ENCODE measurements at places on chromosomes 13 and 19.
A peak's percentile ranks its signal among the peaks of the same experiment; 100 is the strongest.

DNA sequence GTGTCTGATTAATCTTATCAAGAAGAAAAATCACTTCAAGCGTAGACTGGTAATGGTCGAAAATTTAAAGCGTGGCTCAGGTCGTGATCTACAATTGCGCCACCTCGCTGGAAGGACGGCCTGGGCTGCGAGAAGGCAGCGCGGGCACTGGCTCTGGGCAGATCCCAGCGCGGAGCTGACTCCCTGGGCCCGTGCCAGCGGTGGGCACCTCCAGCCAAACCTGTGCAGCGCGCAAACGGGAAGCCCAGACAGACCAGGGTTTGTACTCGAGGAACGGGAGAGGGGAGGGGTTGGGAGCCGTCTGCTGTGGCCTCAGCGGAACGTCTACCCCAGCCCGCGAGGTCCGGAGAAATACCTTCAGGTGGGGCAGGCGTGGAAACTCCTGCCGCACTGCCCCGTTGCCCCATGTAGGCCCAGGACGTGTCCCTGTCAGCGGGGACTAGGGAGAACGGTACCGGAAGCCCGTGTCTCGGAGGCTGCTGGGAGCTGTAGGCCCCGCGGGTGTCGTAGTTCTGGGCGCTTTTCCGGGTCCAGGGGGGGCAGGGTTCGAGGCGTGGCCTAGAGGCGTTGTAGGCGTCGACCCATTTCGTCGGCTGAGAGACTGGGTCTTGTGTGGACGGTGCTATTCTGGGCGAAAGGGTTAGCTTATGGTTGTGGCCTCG, 21.1 kb downstream of the ZNF274 start:
- peaks cover 6% of the 10 kb centered on the region for H3K36me3 ChIP-seq
- DNase-seq = no peak

DNA sequence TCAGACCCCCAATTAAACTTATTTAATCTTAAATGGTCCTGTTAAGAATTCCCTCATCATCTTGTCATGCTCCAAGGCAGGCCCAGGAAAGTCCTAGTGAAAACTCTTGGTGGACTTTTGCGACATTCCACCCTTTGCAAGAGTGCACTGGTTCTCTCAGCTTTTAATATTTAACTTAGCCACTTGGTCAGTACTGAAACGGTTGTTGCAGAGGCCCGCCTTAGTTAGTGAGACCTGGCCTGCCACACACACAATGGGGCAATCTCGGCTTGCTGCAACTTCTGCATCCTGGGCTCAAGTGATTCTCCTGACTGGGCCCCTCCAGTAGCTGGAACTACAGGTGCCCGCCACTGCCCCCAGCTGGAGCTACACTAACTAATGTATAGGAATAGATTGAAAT, 1366.0 kb downstream of the UQCRFS1 start:
- no peaks in the 10 kb centered on the region for H3K4me1 ChIP-seq
- DNase-seq = no peak
- no peak overlapping the region for H3K27ac ChIP-seq
- H3K36me3 ChIP-seq = no peaks in the 10 kb centered on the region

- no peaks in the 10 kb centered on the region for H3K27me3 ChIP-seq
- H3K4me1 ChIP-seq = no peaks in the 10 kb centered on the region
- no peaks in the 10 kb centered on the region for H3K36me3 ChIP-seq
- no peak for DNase-seq
- no peak overlapping the region for H3K4me3 ChIP-seq
Observed at GRCh38 chr19:23520441-23520840, 125.2 kb upstream of the ZNF91 start.

DNA sequence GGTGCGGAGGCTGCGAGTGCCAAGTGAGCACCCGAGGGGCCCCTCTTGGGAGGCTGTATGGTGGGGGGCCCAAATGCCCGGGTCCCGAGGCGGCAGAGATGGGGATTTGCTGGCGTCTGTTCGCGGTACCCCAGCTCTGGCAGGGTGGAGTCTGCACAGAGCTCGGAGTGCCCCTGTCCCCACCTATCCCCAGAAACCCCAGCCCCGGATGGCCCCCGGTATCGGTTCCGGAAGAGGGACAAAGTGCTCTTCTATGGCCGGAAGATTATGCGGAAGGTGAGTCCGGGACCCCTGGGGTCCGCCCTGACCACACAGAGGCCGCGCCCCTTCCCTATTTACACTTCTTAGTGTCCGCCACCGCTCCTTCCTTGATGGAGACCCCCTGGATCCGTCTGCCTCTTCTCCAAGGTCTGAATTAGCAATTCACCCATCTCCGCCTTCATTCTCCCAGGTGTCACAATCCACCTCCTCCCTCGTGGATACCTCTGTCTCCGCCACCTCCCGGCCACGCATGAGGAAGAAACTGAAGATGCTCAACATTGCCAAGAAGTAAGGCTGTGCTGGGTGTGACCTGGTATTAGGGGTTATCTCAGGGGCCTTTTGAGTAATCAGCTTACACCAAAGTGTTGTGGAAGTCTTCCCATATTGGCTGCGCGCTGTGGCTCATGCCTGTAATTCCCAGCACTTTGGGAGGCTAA, 630 bp downstream of the PNPLA6 start:
- peaks cover 7% of the 10 kb centered on the region for H3K4me1 ChIP-seq
- no peaks in the 10 kb centered on the region for H3K27me3 ChIP-seq
- peak overlapping the region; percentile 90 for H3K4me3 ChIP-seq
- H3K27ac ChIP-seq = peak overlapping the region; percentile 81
- no peaks in the 10 kb centered on the region for H3K36me3 ChIP-seq

DNA sequence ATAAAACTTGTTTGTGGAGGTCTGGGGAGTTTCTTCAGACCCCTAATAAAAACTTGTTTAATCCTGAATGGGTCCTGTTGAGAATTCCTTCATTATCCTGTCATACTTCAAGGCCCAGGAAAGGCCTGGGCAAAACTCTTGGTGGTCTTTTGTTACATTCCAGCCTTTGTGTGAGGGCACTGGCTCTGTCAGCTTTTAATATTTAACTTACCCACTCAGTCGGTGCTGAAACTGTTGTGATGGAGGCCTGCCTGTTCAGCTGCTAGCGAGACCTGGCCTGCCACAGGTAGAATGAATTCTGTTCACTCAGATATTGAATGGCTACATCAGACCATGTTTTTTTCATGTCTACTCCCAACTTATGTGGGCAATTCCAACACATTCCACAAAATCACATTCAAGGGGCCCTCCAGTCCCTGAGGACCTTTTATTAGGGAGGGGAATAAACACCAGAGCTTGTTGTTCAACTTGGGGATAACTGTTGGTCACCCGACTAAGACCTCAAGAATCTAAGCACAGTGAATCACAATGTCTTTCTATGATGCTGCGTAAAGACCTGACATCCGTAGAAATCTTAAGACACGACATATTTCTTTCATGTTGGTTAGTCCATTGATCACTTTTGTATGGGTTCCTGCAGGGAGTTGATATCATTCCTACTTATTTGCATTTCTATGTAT, 12.5 kb downstream of the NLRP8 start:
- no peak overlapping the region for H3K4me3 ChIP-seq
- H3K27ac ChIP-seq = no peak overlapping the region
- no peak for DNase-seq
- H3K27me3 ChIP-seq = no peaks in the 10 kb centered on the region

DNA sequence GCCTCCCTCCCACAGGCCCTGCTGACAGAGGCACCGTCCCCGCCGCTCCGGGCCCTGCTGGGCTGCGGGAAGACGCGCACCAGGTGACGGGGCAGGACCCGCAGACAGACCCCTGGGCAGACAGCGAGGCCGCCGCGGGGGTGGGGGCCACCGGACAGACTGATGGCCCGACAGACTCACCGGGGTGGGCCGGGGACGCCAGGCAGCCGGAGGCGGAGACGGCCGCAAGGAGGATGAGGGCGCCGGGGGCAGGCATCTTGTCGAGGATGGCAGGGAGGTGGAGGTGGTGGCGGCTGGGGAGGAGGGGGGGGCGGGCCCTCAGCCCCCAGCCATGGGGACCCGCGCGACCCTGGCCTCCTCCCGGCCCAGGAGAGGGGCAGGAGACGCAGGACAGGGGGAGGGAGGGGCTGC, 309 bp downstream of the LMTK3 start:
- H3K27me3 ChIP-seq = peaks cover 61% of the 10 kb centered on the region
- H3K36me3 ChIP-seq = no peaks in the 10 kb centered on the region
- no peaks in the 10 kb centered on the region for H3K4me1 ChIP-seq
- H3K4me3 ChIP-seq = no peak overlapping the region

DNA sequence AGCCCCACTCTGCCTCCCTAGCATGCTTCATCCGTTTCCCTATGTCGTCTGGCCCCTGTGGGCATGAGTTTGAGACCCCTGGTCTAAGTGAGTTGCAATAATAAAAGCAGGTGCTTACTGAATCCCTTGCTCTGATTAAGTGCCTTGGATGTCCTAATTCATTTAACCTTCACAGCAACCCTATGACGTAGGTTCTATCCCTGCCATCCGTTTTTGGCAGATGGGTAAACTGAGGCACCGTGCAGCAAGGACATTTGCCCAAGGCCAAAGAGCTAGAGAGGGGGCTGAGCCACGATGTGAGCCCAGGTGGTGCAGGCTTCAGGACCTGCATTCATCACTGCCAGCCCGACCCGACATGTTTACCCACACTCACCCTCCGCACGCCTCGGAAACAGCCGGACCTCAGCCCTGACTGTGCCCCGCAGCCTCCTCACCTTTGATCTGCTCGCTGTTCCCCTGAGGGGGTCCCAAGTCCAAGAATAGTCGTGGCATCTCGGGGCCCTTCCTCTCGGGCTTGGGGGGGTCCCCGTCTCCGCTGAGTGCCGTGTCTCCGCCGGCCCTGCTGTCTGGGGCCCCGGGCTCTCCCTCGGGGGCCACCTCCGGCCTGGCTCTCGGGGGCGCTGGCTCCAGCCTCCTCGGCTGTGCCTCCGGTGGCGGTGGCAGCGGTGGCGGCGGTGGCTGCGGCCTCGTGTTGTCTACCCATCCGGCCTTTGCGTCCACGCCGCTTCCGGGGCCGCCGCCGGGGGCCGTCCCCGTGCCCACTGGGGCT, 14.5 kb downstream of the LMTK3 start:
- H3K4me3 ChIP-seq = no peak overlapping the region
- H3K27me3 ChIP-seq = peaks cover 85% of the 10 kb centered on the region
- DNase-seq = no peak

DNA sequence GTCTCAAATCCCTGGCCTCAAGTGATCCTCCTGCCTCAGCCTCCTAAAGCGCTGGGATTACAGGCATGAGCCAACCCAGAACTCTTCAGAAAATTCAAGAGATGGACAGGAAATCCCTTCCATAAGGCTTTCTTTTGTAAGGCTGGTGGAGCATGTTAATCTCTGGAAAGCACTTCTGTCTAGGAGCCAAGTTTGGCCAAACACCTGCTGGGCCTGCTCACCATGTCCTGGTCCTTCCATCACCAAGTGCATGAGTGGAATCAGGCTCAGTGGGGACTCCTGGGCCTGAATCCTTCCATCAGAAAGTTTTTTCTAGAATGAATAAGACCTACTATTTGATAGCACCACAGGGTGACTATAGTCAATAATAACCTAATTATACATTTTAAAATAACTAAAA, 148.0 kb downstream of the DCLK1 start:
- no peak for DNase-seq
- no peak overlapping the region for H3K4me3 ChIP-seq
- H3K4me1 ChIP-seq = peaks cover 3% of the 10 kb centered on the region
- no peak overlapping the region for H3K27ac ChIP-seq
- H3K27me3 ChIP-seq = no peaks in the 10 kb centered on the region
- no peaks in the 10 kb centered on the region for H3K36me3 ChIP-seq

DNA sequence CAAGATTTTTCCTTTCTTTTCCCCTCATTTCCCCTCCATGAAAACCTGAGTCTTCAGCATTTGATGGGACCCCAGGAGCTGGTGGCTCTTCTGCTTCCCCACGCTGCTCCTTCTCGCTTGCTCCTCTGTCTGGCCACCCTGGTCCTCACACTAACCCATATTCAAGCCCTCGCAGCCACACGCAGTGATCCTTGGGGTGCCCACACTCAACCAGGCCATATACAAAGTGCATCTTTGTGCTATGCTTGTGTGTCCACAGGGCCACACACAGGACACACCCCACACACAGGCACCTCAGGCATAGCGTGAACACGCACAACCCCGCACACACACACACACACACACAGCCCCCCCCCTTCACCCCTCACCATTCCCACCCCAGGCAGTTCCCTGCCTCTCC, 132.1 kb downstream of the URI1 start:
- H3K4me1 ChIP-seq = no peaks in the 10 kb centered on the region
- no peaks in the 10 kb centered on the region for H3K36me3 ChIP-seq
- H3K4me3 ChIP-seq = no peak overlapping the region
- DNase-seq = no peak

GRCh38 chr19:3210347-3211017, 14.0 kb upstream of the CELF5 start:
- H3K27ac ChIP-seq = no peak overlapping the region
- H3K36me3 ChIP-seq = no peaks in the 10 kb centered on the region
- H3K4me1 ChIP-seq = no peaks in the 10 kb centered on the region
- H3K27me3 ChIP-seq = no peaks in the 10 kb centered on the region
- no peak overlapping the region for H3K4me3 ChIP-seq

- no peak for DNase-seq
- H3K27ac ChIP-seq = no peak overlapping the region
- H3K36me3 ChIP-seq = no peaks in the 10 kb centered on the region
- no peaks in the 10 kb centered on the region for H3K27me3 ChIP-seq
- peaks cover 69% of the 10 kb centered on the region for H3K4me1 ChIP-seq
Observed at GRCh38 chr13:98526182-98526512, 50.8 kb downstream of the STK24 start.

DNA sequence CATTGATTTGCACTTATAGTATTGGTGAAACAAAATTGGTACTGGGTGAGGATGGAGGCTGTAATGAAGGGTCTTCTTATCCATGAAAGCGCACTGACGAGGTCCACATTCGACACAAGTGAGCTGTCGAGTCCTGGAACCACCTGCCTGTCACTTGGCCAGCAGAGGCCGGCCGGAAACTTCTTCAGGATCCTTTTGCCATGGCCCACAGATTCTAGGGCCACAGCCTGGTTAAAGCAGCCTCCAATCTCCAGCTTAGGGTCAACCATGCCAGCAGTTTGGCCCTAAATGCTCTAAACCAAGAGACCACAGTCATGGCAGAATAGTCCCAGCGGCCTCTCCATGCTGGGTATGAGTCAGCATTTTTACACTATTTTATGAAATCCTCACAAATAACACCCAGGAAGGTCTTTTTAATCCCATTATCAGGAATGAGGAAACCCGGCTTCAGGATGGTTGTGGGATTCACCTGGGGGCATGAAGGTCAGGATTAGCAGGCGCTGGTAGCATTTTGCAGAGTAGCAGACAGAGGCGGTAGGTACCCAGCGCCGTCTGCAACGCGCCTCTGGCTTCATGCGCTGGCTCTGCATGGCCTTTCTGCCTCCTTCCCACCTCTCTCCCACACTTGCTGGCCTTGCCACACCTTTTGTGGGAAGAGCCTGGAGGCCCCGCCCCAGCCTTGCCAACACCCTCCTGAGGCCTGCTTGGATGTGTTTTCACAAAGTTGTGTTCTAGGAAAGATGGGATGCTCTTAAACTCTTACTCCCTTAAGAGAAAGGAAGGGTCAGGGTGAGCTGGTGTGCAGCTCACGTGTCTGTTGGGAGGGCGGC, 15.2 kb downstream of the GAS6 start:
- peaks cover 21% of the 10 kb centered on the region for H3K4me1 ChIP-seq
- H3K27ac ChIP-seq = no peak overlapping the region
- H3K27me3 ChIP-seq = no peaks in the 10 kb centered on the region
- H3K4me3 ChIP-seq = no peak overlapping the region
- no peak for DNase-seq

- H3K4me3 ChIP-seq = no peak overlapping the region
- peaks cover 88% of the 10 kb centered on the region for H3K36me3 ChIP-seq
- no peak for DNase-seq
- no peaks in the 10 kb centered on the region for H3K4me1 ChIP-seq
Observed at GRCh38 chr13:111291908-111292307, 28.5 kb upstream of the TEX29 start.
